ENCODE measurements at places on chromosomes 2 and 18.

- DNase-seq: no peak
Observed at GRCh38 chr18:75309564-75309963, 99.0 kb downstream of the TSHZ1 start.

DNA sequence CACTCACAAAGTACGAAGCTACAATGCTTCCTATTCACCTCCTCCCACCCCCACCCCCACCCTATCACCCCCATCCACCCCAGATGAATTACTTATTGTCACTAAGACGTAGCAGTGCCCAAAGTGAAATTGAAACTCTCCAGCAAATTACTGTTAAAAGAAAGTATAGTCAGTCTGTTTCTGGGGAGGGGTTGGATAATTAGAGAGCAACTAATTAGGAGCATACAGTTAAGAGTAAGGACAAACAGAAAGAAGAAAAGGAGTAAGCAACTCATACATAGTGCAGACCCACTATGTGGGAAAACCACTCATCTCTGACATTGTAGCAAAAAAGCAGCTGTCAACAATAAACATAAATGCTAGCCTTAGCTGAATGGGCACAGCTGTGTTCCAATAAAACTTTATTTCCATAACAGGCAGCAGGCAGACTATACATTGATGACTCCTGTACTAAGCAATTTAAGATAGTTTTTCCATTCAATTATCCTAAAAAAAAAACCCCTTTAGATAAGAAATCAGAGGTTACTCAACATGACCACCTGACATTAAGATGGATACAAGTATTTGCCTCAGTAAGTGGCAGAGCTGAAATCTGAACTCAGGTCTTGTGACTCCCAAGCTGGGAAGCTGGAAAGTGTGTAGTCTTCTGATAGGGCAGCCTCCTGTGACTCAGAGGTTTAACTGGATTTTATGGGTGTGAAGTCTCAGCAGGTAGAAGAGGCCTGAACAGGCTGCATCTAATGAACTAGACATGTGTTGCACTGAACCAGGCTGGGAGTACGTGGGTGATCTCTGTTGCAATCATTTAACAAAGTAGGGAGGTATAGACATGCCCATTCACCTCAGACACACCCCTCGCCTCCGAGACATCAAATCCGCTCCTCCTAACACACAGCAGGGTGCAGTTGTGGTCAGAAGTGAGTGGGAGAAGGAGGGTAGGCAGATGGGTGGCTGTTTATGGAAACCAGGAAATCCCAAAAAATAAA, 171.8 kb upstream of the KLF7 start:
- peak; percentile 48 for DNase-seq

- DNase-seq: no peak
Observed at GRCh38 chr18:44793194-44793593, 112.5 kb downstream of the SETBP1 start.

- DNase-seq: peak; percentile 86
Observed at GRCh38 chr18:79682894-79683625, 3.5 kb downstream of the CTDP1 start.

GRCh38 chr2:69381337-69381737, 5.7 kb downstream of the GFPT1 start:
- peak; percentile 45 for DNase-seq
